ENCODE measurements at places on chromosomes 11 and 22.

- no peak for DNase-seq
These were observed 62.8 kb downstream of the DDX10 start for GRCh38 chr11:108727665-108728064.

DNA sequence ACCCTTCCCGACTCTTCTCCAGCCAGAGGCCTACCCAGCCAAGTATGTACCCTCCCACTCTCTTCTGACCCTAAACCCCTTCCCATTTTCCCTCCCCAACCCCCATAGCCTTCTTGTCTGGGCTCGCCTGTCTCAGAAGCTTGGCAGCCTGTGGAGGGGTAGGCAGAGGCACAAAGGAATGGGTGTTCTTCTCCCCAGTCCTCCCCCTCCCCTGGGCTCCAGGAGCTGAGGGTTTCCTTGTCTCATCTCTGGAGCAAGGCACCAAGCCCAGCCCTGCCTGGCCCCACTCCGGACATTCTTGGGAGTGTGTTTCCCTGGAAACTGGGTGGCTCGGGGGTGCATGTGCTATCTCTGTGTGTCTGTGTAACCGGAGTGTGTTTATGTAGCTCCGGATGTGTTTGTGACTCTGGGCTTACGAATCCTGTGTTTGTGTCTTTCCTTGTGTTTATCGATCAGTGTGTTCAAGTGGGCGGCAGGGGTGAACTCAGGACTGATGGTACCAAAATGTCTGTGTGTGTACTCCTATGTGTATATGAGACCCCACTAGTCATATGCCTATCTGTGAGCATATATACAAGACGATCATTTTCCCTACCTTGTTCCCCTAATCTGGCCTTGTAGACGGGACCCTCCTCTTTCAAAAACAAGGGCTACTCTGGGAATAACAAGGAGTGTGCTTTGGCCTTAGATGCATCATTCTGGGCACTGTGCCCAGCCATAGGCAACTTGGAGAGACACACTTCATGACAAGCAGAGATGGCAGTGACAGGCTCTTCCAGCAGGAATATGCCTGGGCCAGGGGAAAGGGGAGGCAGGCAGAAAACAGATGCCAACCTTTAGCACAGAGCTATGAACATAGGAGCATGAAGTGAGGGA is 10.9 kb downstream of the PHLDB1 start:
- no peak for DNase-seq

- DNase-seq: no peak
These were observed 55.2 kb downstream of the PANX1 start for GRCh38 chr11:94183886-94184264.

DNA sequence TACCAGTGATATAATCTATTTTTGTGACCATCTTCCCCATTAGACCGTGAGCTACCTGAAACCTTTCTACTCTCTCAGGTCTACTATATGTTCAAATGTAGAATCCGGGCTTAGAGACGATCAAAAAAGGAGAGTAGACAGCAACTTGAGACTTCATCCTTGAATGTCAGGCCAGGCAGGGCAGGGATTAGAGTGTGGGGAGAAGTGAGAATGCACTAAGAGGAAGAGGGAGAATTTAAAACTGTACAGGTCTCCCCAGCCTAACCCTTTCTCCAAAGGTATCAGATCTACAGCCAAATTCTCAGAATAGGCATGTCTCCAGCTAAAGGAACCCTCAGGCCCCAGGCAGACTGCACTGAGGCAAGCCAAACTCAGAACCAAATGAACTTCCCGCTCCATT is 935 bp downstream of the LAMTOR1 start:
- no peak for DNase-seq

- no peak for DNase-seq
These were observed 8.3 kb upstream of the C22orf39 start for GRCh38 chr22:19455585-19456370.

DNA sequence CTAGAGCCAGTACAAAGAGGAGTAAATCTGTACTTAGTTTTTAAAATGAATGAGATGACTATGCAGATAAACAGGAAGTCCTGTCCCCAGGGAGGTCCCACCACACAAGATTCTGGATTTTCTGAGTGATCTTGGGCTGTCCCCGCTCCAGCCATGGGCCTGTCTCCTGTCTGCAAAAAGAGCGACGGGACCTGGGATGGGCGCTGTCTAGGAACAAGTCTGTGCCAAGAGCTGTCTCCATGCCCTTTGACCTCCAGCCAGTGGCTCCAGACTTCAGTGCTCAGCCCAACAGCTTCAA is 6.0 kb downstream of the CSNK1E start:
- no peak for DNase-seq

- no peak for DNase-seq
These were observed 26.1 kb upstream of the MUC5B start for GRCh38 chr11:1196516-1197391.

- DNase-seq: no peak
These were observed 27.4 kb upstream of the GRIA4 start for GRCh38 chr11:105582497-105582896.

GRCh38 chr11:73152086-73152853 is 10.2 kb upstream of the FCHSD2 start:
- DNase-seq: no peak

- no peak for DNase-seq
These were observed 2.0 kb upstream of the ROBO3 start for GRCh38 chr11:124863137-124863825.

DNA sequence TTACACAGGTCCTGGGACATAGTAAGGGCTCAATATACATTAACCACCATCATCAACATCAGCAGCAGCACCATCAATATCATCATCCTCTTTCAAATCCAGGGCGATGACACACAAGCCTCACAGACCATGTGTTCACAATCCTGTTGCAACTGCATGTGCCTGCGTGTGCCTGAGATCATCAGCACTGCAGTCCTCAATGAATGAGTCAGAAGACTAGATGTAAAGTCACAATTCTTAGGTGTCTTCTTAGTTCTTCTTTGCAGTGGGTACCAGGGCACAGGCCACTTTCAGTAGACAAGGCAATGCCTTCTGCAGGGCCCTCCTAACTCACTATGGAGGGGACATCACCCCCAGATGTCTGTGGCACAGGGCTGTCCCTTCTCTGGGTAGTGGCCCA is 111.1 kb downstream of the MYO18B start:
- no peak for DNase-seq

DNA sequence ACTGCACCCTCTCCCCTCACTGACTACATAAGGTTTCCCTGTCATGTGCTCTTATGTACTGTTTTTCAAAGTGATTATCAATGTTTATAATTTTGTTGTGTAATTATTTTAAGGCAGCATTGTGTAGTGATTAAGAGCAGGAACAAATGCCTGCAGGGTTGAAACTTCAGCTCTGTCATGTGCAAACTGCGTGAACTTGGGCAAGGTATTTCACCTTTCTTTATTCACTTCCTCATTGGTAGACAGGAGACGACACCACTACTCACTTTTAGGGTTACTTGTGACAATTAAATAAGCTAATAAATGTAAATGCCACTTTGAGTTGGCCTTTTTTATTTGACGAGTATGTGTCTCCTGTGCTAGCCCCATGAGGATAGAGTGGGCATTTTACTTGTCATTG is 86.5 kb upstream of the E2F8 start:
- no peak for DNase-seq

DNA sequence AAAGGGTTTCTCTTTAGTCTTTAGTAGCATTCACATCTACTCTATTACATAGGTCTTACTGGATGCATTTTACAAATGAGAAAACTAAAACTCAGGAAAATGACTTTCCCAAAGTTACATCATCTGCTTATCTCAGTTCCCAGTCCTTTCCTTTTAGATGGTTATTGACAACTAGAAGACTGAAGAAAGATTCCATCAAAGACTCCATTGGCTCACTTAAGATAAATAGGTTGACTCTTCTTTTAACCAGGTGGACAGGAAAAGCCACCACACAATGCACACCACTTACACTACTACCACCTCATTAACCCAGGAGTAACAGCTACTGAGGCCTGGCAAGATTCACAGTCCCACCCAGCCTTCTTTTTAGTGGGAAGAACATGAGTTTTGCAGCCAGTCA is 123.6 kb downstream of the TRIM44 start:
- no peak for DNase-seq

- no peak for DNase-seq
These were observed 3.4 kb downstream of the CCND1 start for GRCh38 chr11:69644071-69644961.
